ENCODE measurements at places on chromosomes 13 and 19.

- DNase-seq: no peak
Measured at GRCh38 chr13:22880741-22881720, 299.7 kb upstream of the SGCG start.

DNA sequence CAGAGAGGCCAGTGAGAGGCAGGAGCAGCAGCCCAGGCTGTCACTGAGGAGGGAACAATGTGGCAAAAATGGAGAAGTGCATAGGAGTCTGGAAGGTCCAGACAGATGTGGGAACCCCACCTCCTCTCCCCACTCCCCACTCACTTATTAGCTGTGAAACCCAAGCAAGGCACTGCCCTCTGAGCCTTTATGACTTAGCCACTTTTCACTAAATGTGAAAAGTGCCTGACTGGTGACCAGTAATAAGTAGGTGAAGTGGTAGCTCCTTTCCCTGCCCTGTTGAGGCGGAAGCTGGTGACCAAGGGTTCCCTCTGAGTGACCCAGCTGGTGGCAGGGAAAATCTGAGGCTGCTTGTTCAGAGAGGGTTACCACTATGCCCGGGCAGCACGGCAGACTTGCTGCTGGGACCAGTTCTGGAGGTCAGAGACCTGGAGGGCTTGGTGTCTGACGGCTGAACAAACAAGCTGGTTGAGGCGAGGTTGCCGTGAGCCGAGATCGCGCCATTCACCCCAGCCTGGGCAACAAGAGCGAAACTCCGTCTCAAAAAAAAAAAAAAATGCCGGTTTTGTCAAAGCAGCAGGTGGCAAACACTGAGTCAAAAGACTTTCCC lies 80.0 kb downstream of the ZNF429 start:
- DNase-seq: no peak

DNA sequence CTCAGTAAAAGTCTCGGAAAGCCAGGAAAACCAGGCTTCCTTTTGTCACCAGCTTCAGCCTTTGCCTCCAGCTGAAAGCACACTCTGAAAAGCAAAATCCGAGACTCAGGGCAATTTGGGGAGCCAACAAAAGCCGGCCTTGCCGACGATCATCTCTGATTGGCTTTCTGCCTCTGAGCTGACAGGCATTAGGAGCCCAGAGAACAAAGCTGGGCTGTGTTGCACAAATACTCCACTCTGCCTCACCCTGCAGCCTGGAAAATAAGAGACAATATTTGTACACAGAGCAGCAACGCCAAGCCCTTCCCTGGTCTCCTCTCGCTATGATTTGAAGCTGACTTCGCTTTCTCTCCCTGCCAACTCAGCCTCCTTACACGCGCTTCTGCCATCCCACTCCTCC lies 46.9 kb downstream of the CACNA1A start:
- DNase-seq: no peak

DNA sequence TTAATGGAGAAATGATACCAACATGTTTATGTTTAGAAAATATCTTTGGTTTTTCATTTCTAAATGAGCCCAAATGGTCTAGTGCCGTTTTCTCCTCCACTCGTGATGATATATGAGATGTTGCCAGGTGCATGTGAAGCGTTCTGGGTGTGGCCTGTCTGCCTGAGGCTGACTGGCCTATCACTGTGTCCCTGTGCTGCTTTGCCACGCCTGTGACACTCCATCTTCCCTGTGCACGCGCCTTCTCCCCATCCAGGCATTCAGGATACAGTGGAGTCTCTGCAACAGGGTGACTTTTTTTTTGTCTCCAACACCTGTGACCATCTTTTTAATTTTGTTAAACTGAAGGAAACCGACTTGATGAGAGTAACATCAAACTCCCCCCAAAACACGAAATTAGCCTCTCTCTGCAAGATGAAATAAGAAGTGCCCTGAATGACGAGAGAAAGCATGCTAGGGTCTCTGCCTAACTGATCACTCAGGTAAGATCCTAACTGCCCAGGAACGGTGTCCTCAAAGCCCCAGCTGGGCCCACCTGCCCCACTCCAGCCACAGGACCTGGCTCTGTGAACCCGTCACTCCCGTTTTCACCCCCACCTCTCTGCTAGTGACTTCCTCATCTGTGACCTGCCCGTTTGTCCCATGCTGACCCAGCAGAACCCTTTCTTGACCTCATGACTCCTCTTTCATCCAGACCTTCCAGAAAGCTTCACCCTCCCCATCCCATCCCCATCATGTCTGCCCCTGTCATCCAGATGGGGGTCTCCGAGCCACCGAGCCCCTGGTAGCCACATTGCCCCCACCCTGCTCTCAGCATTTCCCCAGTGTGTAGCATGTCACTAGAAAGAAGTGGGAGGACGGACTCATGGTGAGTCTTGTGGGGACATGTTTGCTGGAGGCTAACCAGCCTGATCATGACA lies 33.2 kb upstream of the TFDP1 start:
- no peak for DNase-seq

- no peak for DNase-seq
Measured at GRCh38 chr19:19101540-19101939, 36.7 kb downstream of the TMEM161A start.

DNA sequence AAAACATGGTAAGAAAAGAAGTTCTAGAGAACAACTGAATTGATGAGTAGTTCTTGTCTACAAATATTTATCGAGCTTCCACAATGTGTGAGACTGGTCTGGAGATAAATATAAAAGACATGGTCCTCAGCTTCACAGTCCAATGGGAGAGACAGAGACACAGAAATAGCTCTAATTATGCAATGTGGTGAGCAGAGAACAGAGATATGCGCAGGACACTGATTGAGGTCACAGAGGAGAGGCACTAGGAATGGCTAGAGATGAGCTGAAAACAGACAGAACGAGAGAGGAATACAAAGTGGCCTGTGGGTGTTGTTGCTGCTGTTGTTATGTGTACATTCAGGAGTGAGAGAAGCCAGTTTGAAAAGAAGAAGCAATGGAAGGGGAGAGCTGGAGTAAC lies 53.2 kb downstream of the GPALPP1 start:
- no peak for DNase-seq

Data from NCI-H446 treated with DMSO at 0.1 percent for 48 hours (cell line).